Ovary (tissue), 10 donors: ENCODE measurements at places on chromosomes 12 and 14.
A peak's percentile ranks its signal among the peaks of the same experiment; 100 is the strongest.

DNA sequence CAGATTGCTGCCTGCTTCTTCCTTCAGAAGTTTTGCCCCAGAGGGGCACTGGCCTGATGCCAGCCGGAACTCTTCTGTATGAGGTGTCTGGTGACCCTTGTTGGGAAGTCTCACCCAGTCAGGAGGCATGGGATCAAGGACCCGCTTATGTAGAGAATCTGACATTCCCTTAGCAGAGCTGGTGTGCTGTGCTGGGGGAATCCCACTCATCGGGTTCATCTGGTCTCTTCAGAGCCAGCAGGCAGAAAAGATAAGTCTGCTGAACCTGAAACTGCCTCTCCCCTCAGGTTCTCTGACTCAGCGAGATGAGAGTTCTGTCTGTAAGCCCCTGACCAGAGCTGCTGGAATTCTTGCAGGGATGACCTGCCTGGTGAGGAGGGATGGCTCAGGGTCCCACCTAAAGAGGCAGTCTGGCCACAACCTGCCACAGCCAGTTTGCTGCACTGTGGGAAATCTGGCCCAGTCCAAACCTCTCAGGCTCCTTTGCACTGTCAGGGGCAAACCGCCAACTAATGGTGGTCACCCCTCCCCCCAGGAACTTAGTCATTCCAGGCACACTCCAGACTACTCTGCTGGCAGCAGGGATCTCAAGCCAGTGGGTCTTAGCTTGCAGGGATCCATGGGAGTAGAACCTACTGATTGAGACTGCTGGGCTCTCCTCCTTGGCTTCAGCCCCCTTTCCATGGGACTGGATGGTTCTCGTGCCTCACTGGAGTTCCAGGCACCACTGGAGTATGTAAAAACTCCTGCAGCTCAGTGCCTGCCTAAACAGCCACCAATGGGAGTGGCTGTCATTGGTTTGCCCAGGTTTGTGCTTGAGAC is 4.1 kb downstream of the CLEC2D start:
- no peaks in the 10 kb centered on the region for H3K4me1 ChIP-seq
- DNase-seq, result peak; percentile 29
- no peak overlapping the region for H3K4me3 ChIP-seq
- H3K27ac ChIP-seq, result no peak overlapping the region
- no peaks in the 10 kb centered on the region for H3K36me3 ChIP-seq

GRCh38 chr12:122813310-122813713 is 21.9 kb upstream of the HIP1R start:
- no peak overlapping the region for H3K27ac ChIP-seq
- H3K4me3 ChIP-seq, result no peak overlapping the region
- H3K4me1 ChIP-seq, result no peaks in the 10 kb centered on the region
- no peaks in the 10 kb centered on the region for H3K36me3 ChIP-seq
- no peaks in the 10 kb centered on the region for H3K27me3 ChIP-seq

DNA sequence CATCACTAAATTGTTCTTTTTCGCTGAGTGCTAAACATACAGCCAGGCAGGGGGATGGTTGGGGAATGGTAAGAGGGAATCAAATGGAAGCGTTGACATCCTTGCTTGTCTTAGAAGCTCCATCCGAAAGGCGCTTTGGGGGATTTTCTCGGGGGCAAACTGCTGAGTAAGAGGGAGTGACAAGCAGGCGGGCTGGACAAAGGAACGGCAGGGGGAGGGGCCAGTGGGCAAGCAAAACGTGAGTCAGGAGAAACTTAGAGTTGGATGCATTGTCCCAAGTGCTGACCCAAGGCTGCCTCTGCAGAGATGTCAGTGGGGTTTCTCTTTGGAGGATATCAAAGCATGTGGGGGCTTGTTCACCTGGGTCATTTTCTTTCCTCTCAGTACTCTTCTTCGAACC is 480.5 kb downstream of the VRK1 start:
- no peaks in the 10 kb centered on the region for H3K36me3 ChIP-seq
- H3K4me3 ChIP-seq, result no peak overlapping the region
- no peaks in the 10 kb centered on the region for H3K4me1 ChIP-seq
- H3K27me3 ChIP-seq, result no peaks in the 10 kb centered on the region

GRCh38 chr12:59142183-59142790 is 222.0 kb upstream of the LRIG3 start:
- no peak overlapping the region for H3K4me3 ChIP-seq
- no peaks in the 10 kb centered on the region for H3K4me1 ChIP-seq
- no peaks in the 10 kb centered on the region for H3K36me3 ChIP-seq
- no peak for DNase-seq
- H3K27ac ChIP-seq, result no peak overlapping the region

- DNase-seq, result no peak
- H3K4me1 ChIP-seq, result peaks cover 23% of the 10 kb centered on the region
- H3K4me3 ChIP-seq, result no peak overlapping the region
- no peaks in the 10 kb centered on the region for H3K36me3 ChIP-seq
- H3K27ac ChIP-seq, result no peak overlapping the region
These were observed 6.0 kb downstream of the CCDC85C start for GRCh38 chr14:99597911-99598600.

DNA sequence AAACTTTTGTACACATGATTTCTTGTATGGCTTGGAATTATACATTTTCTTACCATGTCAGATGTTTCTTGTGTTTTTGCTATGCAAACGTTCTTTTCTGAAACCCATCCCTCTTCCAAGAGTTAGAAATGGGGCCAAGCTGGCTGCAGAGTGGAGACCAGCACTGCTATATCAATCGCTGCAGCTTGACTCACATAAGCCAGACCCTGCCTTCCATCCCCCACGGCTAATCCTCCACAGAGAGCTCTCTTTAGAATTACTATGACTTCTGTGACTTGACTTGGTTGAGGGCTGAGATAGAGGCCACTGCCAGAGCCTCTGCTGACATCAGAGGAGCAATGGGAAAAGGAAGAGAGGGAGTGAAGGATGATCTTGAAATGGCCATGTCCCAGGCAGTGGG is 147.9 kb downstream of the DACT1 start:
- H3K4me3 ChIP-seq, result no peak overlapping the region
- no peaks in the 10 kb centered on the region for H3K27me3 ChIP-seq
- no peak for DNase-seq
- H3K27ac ChIP-seq, result no peak overlapping the region
- no peaks in the 10 kb centered on the region for H3K36me3 ChIP-seq

- peaks cover 10% of the 10 kb centered on the region for H3K4me1 ChIP-seq
- H3K27me3 ChIP-seq, result no peaks in the 10 kb centered on the region
- no peak overlapping the region for H3K4me3 ChIP-seq
- H3K27ac ChIP-seq, result no peak overlapping the region
- DNase-seq, result no peak
- H3K36me3 ChIP-seq, result no peaks in the 10 kb centered on the region
These were observed 132.5 kb upstream of the RFLNA start for GRCh38 chr12:124162151-124163110.

GRCh38 chr12:118541934-118542333 is 165.6 kb downstream of the SUDS3 start:
- peaks cover 2% of the 10 kb centered on the region for H3K4me1 ChIP-seq
- no peaks in the 10 kb centered on the region for H3K36me3 ChIP-seq
- no peak overlapping the region for H3K4me3 ChIP-seq

DNA sequence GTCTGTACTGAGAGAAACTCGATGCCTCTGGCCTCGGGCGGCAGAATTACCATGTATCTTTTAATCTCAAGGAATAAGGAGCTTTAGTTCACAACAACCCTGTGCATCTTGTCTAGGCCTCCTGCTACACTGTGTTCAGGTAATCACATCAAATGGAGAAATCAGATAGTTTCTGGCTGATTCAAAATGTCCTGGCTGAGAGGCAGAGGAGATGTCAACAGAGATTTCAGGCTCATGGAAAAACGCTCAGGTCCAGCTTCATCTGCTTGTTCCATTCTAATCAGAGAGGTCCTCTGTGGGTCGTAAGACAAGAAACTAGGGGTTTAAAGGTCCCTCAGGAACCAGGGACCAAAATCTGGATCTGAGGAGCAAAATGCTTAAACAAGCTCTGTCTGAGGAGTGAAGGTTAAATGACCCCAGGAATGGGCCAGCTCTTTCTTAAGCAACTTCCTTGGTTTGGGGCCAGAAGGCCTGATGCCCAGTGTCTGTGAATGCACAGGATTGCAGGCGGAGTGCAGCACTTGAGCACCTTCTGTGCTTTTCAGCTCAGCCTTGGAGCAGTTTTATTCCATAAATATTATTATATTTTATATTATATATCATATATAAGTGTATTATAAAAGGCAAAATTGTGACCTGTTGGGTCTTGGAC is 170.2 kb upstream of the PRICKLE1 start:
- no peaks in the 10 kb centered on the region for H3K27me3 ChIP-seq
- no peaks in the 10 kb centered on the region for H3K36me3 ChIP-seq
- no peak overlapping the region for H3K27ac ChIP-seq

DNA sequence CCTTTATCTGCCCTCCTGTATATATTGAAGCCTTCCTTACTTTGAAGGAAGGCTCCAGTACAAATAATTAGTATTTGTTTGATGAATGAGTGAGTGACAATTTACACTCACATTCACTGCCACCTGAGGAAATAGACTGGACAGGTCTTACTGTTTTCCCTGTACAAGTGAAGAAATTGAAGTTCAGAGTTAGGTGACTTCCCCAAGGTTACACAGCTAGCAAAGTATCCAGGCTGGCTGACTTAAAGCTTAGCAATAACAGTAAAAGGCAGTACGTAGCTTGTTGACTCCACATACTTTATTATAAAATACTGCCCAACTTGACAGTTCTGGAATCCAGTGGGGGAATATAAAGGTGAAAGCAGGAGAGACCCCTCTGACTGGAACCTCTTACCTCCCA is 2.6 kb upstream of the KRT18 start:
- H3K4me1 ChIP-seq, result no peaks in the 10 kb centered on the region
- H3K27me3 ChIP-seq, result no peaks in the 10 kb centered on the region
- DNase-seq, result no peak
- H3K4me3 ChIP-seq, result no peak overlapping the region

DNA sequence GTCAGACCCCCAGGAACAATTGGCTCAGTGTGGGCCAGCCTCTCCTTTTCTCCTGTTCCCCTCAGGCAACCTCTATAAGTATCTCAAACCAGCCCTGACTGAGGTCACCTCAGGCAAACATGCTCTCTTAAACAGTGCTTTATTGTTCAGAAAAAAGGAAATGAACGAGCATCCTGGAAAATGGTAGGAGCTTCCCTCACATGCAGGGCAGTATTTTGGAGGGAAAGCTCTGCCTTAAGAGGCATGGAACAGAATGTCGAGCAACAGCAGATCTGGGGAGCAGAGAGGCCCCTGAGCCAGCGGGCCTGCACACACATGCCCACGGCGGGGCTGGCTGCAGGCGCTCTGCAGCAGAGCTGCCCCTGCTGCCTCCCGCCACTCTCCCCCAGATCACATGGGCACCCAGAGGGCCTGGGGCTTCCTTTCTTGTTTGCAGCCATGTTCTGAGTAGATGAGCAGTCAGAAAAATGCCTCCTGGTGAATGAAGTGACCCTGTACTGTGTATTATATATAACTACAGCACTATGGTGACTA is 42.0 kb downstream of the MOK start:
- peaks cover 2% of the 10 kb centered on the region for H3K4me1 ChIP-seq
- no peaks in the 10 kb centered on the region for H3K27me3 ChIP-seq
- H3K36me3 ChIP-seq, result no peaks in the 10 kb centered on the region
- DNase-seq, result no peak

- no peaks in the 10 kb centered on the region for H3K27me3 ChIP-seq
- H3K27ac ChIP-seq, result no peak overlapping the region
- H3K36me3 ChIP-seq, result no peaks in the 10 kb centered on the region
These were observed 494.1 kb upstream of the NOVA1 start for GRCh38 chr14:27091973-27092372.

DNA sequence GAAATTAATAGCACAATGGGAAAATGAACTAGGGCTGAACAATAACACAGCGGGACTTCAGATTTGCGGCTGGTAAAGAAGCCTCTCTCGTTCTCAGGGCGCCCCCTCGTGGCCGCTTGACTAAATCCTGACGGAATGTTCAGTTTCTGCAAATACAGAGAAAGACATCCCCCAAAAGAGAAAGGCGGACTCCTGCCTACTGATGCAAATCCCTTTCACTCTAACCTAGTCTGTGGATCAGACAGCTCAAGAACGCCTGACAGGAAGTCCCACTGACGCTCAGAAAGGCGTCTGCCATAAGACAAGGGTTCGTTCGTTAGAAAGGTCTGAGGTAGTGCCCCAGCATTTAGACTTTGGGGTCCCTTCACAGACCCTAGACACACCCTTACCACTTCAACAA is 2.5 kb downstream of the NUAK1 start:
- H3K4me3 ChIP-seq, result peak overlapping the region; percentile 86
- H3K27me3 ChIP-seq, result no peaks in the 10 kb centered on the region
- peaks cover 28% of the 10 kb centered on the region for H3K4me1 ChIP-seq
- H3K27ac ChIP-seq, result no peak overlapping the region
- peak; percentile 93 for DNase-seq

GRCh38 chr14:101600891-101601605 is 39.8 kb downstream of the DIO3 start:
- no peak overlapping the region for H3K27ac ChIP-seq
- no peaks in the 10 kb centered on the region for H3K27me3 ChIP-seq
- no peaks in the 10 kb centered on the region for H3K36me3 ChIP-seq
- H3K4me3 ChIP-seq, result no peak overlapping the region
- peak; percentile 1 for DNase-seq

DNA sequence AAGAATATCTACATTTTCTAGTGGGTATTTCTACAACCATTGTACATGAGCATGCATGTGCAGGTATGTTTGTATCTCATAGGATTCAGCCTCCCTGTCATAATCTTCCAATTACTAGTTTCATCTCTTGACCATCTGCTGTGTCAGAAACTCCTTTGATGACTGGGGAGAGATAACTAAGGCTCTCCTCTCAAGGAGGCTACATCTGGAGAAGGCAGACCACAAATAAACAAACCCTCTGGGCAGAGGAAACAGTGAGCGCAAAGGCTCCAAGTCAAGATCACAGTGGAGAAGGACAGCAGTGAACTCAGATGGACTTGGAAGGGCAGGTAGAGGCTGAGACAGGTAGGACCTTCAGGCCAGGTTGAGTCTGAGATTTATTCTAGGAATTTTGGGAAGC is 166.4 kb downstream of the PELI2 start:
- H3K36me3 ChIP-seq, result no peaks in the 10 kb centered on the region
- H3K4me1 ChIP-seq, result no peaks in the 10 kb centered on the region
- H3K27ac ChIP-seq, result no peak overlapping the region
- no peak for DNase-seq

DNA sequence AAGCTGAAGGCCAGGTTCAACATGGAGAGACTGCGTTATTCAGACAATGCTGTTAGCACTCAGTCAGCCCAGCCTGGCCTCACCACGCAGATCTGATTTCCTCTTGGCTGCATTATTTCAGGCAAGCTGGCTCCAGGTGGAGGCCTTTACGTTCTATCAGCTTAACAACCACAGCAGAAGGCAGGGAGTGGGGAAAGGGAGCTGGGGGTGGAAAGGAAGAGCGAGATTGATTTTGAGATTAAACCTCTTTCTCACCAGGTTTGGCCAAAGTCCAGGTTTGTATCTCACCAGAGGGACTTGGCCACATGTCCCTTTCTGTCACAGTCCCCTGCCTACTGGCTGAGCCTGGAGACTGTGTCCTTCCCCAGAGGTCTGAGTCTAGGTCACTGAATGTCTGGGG is 543.7 kb upstream of the TMEM132C start:
- DNase-seq, result no peak
- no peaks in the 10 kb centered on the region for H3K27me3 ChIP-seq
- no peak overlapping the region for H3K27ac ChIP-seq
- H3K4me3 ChIP-seq, result no peak overlapping the region
- no peaks in the 10 kb centered on the region for H3K4me1 ChIP-seq

GRCh38 chr14:77327111-77327510 is 6.3 kb downstream of the GSTZ1 start:
- no peak overlapping the region for H3K27ac ChIP-seq
- H3K27me3 ChIP-seq, result no peaks in the 10 kb centered on the region
- DNase-seq, result no peak
- H3K4me1 ChIP-seq, result no peaks in the 10 kb centered on the region
- no peaks in the 10 kb centered on the region for H3K36me3 ChIP-seq
